ENCODE measurements at places on chromosomes 3 and 15.

- peak; percentile 39 for DNase-seq
These were observed 80.2 kb upstream of the TPM1 start for GRCh38 chr15:62962101-62962995.

- no peak for DNase-seq
These were observed 817.8 kb downstream of the TUSC7 start for GRCh38 chr3:117527346-117527745.

DNA sequence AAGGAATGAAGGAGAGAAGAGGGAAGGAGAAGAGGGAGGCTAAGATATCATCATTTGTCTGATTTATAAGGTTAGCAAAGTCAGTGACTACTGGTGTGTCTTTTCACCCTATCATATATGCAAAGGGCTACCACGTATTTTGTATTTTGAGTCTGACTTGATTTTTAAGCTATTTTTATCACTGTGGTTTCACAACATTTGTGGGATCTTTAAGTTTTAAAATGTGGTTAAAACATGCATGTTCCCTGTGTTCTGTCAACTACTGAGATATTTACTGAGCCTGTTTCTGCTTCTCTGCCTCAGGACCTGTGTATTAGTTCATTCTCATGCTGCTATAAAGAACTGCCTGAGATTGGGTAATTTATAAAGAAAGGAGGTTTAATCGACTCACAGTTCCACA, 22.5 kb upstream of the SPTSSB start:
- no peak for DNase-seq

- DNase-seq: peak; percentile 18
These were observed 6.4 kb downstream of the NSUN3 start for GRCh38 chr3:94069194-94069813.

DNA sequence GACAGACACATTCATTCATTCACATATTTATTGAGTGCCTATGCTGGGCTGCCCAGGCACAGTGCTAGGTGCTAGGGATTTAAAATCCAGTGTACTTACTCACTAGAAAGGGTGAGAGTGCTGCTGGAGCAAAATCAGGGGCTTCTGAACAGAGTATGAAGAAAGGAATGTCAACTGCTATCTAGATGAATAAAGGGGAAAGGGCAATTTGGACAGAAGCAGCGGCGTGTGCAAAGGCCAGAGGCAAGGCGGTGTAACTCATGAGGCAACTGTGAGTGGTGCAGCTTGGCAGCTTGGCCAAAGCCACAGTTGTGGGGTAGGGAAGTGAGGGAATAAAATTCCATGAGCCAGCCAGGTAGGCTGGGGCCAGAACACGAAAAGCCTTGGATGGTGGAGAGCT, 76.7 kb downstream of the RAD18 start:
- peak; percentile 37 for DNase-seq

DNA sequence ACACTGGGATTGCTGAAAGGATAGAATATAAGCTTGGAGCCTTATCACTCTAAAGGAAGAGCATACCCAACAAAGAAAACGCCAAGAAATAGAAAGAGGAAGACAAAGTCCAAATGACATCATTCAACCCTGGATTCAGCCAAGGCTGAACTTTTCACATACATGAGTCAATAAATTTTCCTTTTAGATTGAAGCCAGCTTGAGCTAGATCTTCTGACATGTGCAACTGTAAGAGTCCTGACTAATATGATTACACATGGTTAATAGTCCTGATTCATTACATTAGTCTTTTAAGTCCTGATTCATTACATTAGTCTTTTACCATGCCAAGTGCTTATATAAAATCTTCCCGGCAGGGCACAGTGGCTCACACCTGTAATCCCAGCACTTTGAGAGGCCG, 13.6 kb upstream of the DENND6A start:
- peak; percentile 51 for DNase-seq

- peak; percentile 58 for DNase-seq
These were observed 138.0 kb downstream of the FBN1 start for GRCh38 chr15:48507416-48508065.

- no peak for DNase-seq
These were observed 4.9 kb downstream of the MUC4 start for GRCh38 chr3:195806916-195807231.

DNA sequence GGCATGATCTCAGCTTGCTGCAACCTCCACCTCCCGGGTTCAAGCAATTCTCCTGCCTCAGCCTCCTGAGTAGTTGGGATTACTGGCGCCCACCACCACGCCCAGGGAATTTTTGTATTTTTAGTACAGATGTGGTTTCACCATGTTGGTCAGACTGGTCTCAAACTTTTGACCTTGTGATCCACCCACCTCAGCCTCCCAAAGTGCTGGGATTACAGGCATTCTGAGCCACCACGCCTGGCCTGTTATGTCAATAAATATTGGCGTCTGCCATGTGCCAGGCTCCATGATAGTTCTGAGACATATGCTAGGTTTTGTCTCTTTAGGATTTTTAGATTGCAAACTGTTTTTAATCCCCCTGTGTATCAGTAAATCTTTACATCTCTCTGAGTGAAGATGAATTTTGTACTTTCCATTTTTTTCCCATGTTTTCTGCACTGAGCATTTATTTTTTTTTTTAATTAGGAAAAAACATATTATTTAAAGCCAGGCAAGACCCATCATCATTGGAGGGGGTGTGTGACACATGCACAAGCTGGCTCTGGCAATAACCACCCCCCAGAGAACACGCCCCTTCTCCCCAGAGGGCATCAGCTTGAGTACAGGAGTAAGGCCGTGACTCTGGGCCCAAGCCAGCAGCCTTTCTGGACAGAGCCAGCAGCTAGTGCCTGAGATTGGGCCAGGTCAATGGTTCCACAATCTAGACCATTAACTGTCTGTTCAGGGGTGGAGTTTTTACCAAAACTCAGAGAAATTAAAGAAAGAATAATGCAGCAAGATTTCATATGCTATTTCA, 51.0 kb upstream of the ATP1B3 start:
- DNase-seq: no peak

- no peak for DNase-seq
These were observed 116.0 kb upstream of the GALNT15 start for GRCh38 chr3:16058521-16058920.

GRCh38 chr3:179147514-179147872, 664 bp upstream of the PIK3CA start:
- DNase-seq: peak; percentile 7

DNA sequence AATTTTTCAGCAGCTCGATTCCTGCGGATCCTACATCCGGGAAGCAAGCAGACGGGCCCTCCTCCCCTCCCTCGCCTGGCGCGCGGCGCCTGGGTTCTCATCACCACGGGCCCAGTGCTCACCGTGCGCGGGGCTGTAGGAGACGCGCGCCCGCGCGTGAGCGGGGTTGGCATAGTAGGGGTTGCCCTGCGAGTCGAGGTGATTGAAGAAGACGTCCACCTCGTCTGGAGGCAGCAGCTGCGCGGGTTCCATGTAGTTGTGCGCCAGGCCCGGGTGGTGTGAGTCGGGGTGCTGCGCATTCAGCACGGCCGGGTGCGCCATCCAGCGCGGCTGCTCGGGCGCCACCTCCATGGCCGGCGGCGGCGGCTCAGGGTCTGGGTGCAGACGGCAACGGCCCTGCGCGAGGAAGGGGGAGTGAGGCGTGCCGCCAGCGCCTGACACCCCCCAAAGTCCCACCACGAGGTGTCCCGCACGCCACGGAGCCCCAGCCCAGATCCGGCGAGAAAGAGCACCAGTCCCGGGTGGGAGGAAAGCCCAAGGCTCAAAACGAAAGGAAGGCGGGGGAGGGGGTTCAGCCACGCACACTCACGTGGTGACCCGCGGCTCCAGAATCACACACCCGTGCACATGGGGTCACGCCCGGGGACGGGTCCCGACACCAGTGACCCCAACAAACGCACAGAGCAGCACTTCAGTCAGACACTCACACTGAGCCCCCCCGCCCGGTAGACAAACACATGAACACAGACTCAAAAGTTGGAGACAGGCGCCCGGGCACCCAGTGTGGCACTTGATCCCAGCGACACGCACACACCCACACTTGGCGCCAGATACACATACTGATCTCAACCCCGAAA, 6.1 kb downstream of the GATA2 start:
- DNase-seq: peak; percentile 64

- no peak for DNase-seq
These were observed 102.5 kb upstream of the ICE2 start for GRCh38 chr15:60581485-60581884.

GRCh38 chr3:14407203-14407602, 4.8 kb downstream of the SLC6A6 start:
- DNase-seq: no peak

GRCh38 chr3:63528325-63529000, 124.0 kb upstream of the SNTN start:
- no peak for DNase-seq

DNA sequence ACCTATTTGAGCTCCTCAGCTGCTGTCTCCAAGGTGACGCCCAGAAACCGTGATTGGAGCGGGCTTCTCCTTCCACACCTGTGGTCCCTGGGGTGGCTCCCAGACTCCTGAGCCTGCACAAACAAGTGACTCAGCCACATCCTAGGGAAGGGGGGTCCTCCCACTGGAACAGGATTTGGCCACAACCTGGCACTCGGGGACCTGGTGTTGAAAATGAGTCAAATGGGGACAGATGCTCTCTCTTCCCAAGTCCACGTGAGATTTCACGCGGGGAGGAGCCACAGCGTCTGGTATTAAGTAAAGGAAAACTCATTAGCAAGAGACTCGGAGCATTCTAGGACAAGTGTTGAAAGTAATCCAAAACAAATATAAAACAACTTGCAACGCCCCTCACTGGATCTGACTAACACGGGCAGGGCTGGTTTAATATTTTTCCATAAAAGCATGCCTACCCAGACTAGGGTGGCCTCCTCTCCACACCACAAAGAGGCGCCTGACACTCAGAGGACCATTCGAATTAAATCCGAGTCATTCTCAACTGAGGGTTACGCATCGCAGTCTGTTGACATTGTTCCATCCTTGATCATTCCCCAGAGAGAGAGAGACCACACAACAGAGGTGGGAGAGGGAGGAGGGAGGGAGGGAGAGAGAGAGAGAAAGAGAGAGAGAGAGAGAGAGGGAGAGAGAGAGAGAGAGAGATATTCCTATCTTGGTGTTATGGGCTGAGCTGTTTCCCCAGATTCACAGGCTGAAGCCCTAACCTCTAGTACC, 74.4 kb downstream of the MGLL start:
- DNase-seq: peak; percentile 91

DNA sequence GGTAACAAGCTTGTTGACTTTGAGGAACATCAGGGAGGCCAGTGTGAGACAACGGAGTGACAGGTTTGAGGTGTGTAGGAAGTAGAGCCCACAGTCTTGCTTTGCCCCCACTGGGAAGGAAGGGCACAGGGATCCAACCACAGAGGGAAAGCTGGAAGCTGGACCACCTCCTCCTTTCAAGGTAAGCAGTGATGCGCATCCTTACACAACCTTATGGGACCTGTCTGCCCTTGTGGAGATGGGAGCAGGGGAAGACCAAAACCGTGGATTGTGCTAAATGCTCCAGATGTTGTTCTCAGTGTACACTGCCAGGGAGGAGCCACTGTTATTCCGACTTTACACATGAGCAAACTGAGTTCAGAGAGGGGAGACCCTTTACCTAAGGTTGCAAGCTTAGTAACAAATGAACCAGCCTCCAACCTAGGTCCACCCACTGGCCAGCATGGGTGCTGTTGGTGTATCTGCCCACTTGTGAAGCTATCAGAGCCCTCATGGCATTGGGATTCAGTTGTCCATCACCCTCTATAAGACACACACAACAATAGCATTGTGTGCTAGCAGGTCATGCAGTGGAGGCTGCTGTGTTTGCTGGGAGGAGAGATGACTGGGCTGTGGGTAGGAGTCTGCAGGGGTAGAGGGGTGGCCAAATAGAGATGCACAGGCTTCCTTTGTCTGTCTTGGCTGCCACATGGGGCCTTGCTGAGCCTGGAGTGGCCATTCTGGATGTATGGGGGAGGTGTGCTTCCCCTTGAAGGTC, 586 bp upstream of the LSMEM2 start:
- DNase-seq: no peak

GRCh38 chr15:56913241-56913640, 5.2 kb upstream of the TCF12 start:
- DNase-seq: no peak

- DNase-seq: peak; percentile 39
These were observed 8.0 kb downstream of the MAP2K5 start for GRCh38 chr15:67550522-67550921.

- no peak for DNase-seq
These were observed 93.4 kb downstream of the LRRK1 start for GRCh38 chr15:101012326-101013200.

GRCh38 chr3:197027896-197028727, 1.5 kb downstream of the MELTF start:
- DNase-seq: peak; percentile 13

- no peak for DNase-seq
These were observed 224.8 kb downstream of the ABHD5 start for GRCh38 chr3:43915546-43915945.

DNA sequence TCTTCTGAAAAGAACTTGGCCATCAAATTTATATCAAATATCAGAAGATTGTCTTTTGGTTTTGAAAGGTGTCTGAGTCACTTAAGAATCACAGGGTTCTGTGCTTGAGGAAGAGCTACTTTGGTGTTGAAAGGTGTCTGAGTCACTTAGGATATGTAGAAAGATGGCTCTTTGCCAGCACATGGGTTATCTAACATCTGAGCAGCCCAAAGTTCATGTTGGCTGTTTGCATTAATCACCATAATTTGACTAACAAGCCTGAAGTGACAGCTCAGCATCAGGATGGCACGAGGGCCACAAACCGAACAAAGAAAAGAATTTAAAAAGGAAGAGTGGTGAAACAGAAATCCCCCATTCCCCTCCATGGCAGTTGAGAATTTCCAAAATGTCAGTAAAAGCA, 190.5 kb upstream of the CMC1 start:
- DNase-seq: no peak

GRCh38 chr3:48151058-48151806, 37.0 kb downstream of the CDC25A start:
- DNase-seq: peak; percentile 87

DNA sequence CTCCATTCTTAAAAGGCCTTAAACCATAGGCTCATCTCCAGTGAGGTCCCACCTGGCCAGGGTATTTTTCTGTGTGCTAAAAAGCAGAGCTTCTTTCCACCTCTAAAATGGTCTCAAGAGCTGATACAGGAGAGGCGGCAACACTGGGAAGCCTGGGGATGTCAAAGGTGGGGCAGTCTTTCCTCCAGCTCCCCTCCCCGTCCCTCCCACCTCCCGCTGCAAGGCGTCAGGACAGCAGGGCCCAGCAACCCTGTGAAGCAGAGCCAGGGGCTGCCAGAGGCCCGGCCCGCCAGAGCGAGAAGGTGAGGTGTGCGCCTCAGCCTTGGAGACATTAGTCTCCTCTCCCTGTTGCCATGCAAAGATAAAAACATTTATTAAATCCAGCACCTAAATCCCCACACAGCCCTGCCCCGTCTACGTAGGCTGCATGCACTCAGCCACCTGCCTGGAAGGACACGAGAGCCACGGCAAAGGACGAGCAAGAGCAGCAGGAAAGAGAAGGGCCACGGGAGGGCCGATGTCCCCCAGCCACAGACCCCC, 75.6 kb downstream of the FAM174B start:
- no peak for DNase-seq

DNA sequence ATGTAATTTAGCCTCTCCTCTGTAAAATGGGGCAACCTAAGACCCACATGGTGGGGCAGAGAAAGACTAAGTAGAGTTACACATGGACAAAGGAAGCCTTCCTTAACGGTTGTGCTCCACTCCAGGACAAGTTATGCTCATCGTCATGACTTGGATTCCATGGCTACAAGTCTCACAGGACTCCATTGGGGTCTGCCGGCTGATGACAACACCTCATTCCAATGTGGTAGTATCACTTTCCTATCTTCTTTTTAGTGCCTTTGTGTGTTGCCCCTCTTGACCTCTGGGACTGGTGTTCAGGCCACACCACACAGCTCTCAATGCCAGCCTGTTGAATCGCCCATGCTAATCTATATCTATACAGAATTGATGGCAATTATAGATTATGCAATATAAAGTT, 181.3 kb upstream of the WNT5A start:
- DNase-seq: no peak

- peak; percentile 85 for DNase-seq
These were observed 6.7 kb downstream of the TNFSF10 start for GRCh38 chr3:172516318-172517214.
